ENCODE measurements at places on chromosomes 5 and 9. TPM values are rescaled to one million over a fixed set of nuclear protein-coding genes. Genes with fewer than 3 reads are reported as not detected.
A peak's percentile ranks its signal among the peaks of the same experiment; 100 is the strongest.

Gene TMEM232
- 13.5 TPM for total RNA-seq

Gene AQP3
- 181 TPM for total RNA-seq

DNA sequence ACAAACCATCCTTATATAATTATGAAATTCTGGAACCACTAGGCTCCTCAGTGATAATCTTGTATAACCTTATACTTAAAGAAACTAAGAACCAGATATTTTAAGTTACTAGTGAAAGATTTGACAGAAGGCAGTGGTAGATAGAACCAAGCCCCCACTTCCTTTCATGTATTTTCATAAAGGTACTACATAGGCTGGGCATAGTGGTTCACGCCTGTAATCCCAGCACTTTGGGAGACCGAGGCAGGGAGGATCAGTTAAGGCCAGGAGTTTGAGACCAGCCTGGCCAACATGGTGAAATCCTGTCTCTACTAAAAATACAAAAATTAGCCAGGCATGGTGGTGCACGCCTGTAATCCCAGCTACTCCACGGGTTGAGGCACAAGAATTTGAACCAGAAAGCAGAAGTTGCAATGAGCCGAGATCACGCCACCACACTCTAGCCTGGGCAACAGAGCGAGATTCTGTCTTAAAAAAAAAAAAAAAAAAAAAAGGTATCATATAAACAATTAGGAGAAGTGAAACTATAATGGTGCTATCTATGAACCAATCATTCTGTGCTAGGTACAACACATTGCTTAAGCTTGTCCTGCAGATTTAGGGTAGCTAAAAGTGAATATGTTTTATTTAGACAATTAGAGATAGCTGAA is 27.9 kb upstream of the DTWD2 start:
- DNase-seq: no peak

- DNase-seq: peak; percentile 45
Observed at GRCh38 chr5:65334077-65334476, 147.6 kb downstream of the ADAMTS6 start.

- DNase-seq: no peak
Observed at GRCh38 chr9:114100536-114100935, 1.4 kb upstream of the KIF12 start.

GRCh38 chr5:63398346-63398745 is 563.9 kb downstream of the HTR1A start:
- DNase-seq: no peak

DNA sequence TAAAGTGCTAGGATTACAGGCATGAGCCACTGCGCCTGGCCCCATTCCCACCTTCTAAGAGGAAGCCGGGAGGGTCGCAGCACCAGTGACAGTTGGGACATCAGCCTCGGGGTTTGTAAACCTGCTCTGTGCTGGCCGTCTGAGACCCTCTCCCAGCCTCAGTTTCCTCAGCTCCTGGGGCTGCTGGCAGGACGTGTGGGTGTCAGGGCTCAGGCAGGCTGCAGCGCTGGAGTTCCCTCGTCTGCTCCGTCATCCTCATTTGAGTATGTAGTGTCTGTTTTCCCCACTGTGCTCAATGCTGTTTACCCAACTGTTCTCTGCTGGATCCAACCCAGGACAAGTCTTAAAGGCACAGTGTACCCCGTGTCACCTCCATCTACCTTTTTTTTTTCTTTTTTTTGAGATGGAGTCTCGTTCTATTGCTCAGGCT is 2.0 kb upstream of the NINJ1 start:
- DNase-seq: peak; percentile 65

GRCh38 chr5:109388407-109388806 is 21.4 kb downstream of the PJA2 start:
- DNase-seq: no peak

DNA sequence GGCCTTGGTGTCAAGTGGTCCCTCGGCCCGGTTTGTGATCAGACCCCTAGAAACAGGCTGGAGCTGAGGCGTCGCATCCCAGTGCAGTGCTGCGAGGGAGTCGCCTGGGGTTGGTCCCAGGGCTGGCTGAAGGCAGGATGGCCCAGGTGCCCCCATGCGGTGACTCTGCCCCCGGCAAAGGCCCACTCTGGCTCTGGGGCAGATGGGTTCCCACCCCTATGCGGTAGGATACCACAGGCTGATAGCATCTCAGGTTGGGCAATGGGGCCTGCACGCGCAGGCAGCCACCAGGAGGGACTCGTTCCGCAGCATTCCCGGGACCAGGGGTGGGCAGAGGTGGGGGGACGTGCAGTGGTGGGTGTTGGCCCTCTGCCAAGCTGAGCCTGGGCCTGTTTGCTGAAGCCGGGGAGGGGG is 86.0 kb downstream of the RXRA start:
- DNase-seq: peak; percentile 80
